ENCODE measurements at places on chromosomes 3 and 15. TPM values are rescaled to one million over a fixed set of nuclear protein-coding genes. Genes with fewer than 3 reads are reported as not detected.

ROPN1 gene
- not detected for total RNA-seq

DNA sequence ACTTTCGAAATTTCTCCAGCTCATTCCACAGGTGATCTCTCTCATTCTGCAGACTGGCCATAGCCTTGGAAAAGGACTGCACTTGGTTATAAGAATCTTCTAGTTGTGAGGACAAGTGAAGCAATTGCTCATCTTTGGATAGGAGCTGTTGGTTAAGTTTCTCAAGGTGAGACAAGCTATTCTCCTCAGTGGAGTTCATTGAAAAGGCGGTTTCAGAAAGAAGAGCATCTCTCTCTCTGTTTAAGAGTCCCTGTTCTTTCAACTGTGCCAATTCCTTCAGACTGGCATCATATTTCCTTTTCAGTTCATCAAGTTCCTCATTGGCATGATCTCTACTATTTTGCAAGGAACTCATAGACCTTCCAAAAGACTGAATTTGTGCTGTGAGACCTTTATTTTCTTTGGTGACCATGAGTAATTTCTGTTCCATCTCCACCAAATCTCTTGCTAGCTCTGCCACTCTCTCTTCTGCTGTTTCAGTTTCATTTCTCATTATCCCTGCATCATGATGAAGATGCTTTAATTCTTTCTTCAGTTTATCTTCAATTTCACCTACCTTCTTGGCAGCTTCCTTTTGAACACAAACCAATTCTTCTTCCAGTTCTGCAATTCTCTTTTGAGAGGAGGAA lies 30.2 kb upstream of the HCLS1 start:
- peaks cover 12% of the 10 kb centered on the region for H3K36me3 ChIP-seq
- H3K4me3 ChIP-seq, result no peak overlapping the region
- no peak for DNase-seq
- no peaks in the 10 kb centered on the region for H3K4me1 ChIP-seq
- no peaks in the 10 kb centered on the region for H3K27me3 ChIP-seq
- H3K27ac ChIP-seq, result no peak overlapping the region

DNA sequence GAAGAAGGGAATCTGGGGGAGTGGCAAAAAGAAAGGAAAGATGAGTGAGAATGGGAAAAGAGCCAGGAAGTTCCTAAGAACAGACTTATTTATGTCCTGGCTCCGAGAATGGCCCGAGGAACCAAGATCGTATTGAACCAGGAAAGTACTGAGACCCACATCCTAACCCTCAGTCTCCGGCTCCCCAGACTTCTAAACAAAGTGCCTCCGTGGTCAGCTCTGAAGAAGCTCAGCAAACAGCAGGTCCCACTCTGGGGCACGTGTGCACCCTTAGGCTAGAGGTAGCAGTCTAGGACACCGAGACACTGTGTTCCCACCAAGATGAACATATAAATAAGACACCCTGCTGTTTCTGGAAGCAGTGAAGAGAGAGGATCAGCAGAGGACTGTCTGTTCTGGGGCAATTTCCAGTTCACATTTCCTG lies 307.4 kb downstream of the NTRK3 start:
- H3K36me3 ChIP-seq, result no peaks in the 10 kb centered on the region
- no peak overlapping the region for H3K27ac ChIP-seq
- no peak for DNase-seq
- no peaks in the 10 kb centered on the region for H3K27me3 ChIP-seq
- H3K4me1 ChIP-seq, result no peaks in the 10 kb centered on the region
- H3K4me3 ChIP-seq, result no peak overlapping the region

DLL4 gene
- total RNA-seq, result 75.8 TPM

DNA sequence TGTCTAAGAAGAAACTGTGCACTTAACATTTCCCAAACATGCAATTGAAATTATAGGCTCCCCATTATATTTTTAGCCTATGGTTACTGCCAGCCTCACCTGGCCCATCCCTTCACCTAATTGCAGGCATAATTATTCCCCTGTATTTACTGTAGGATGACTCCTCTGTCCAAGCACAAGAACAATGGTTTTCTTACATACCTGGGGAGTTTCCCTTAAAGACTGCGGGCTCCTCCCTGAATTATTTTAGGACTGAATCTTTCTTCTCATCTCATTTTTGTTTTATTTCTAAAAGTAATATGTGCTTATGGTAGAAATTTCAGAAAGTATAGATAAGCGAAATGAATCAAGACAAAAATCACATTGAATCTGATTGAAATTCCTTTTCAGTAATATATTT lies 11.4 kb downstream of the TM4SF1 start:
- no peak overlapping the region for H3K4me3 ChIP-seq
- no peak overlapping the region for H3K27ac ChIP-seq
- no peak for DNase-seq
- peaks cover 41% of the 10 kb centered on the region for H3K4me1 ChIP-seq
- H3K36me3 ChIP-seq, result peaks cover 12% of the 10 kb centered on the region
- H3K27me3 ChIP-seq, result no peaks in the 10 kb centered on the region

GRCh38 chr15:93420050-93420452 lies 331.0 kb upstream of the RGMA start:
- H3K4me3 ChIP-seq, result no peak overlapping the region
- no peaks in the 10 kb centered on the region for H3K36me3 ChIP-seq

DNA sequence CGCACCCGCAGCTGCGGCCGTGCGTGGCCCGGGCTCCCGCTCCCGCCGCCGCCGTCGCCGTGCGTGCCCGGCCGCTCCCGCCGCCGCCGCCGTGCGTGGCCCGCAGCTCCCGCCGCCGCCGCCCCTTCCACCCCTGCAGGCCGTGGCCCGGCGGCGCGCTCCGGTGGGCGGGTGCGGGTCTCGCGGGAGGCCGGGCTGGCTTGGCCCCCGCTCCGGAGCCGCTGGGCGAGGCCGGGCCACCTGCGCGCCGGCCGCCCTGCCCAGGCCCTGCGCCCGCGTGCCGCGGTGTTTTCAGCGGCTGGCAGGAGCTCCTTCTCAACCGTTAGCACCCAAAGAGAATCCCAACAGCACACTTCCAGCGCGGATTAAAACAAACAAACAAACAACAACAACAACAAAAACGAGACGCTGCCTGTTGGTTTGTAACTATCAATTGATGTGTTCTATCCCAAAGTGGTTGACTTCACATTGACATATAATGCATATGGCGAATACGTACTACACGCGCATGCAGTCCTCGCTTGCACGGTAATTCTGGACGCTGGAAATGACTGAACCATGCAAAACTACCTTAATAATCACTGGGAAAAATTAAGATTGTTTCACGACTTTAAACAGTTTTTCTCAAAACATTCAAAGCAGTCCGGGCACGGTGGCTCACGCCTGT lies 113.7 kb upstream of the GOLGA8J start:
- no peaks in the 10 kb centered on the region for H3K36me3 ChIP-seq
- H3K4me1 ChIP-seq, result peaks cover 2% of the 10 kb centered on the region
- no peak overlapping the region for H3K4me3 ChIP-seq
- no peak for DNase-seq
- peaks cover 38% of the 10 kb centered on the region for H3K27me3 ChIP-seq

DNA sequence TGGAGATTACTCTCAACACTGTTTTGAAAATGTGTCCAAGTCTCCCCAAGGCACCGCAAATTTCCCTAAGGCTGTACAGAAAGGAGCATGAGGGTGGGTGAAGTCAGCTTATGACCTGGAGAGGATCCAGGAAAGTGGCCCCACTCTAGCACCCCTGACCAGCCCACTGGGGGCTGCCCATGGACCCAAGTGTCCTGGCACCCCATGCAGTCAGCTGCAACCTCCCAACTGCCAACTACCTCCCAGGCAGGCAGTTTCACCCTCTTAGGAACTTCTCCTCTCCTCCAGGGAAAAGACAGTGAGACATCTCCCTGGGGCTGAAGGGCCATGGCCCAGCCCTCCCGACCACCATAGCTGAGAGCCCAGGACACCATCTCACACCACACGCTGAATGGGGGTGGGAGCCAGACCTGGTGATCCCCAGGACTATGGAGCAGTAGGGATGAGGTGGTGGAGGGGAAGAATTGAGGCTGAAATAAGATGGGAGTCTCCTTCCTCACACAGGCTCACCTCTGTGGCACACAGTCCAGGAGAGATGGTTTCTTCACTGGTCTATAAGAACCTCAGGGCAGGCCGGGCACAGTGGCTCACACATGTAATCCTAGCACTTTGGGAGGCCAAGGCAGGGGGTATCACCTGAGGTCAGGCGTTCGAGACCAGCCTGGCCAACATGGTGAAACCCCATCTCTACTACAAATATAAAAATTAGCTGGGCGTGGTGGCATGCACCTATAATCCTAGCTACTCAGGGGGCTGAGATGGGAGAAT lies 104.4 kb downstream of the DAPK2 start:
- H3K36me3 ChIP-seq, result no peaks in the 10 kb centered on the region
- DNase-seq, result no peak
- no peaks in the 10 kb centered on the region for H3K27me3 ChIP-seq
- peaks cover 38% of the 10 kb centered on the region for H3K4me1 ChIP-seq
- no peak overlapping the region for H3K4me3 ChIP-seq

GRCh38 chr3:58898513-58898912 lies 151.3 kb downstream of the CFAP20DC start:
- no peak overlapping the region for H3K27ac ChIP-seq
- H3K27me3 ChIP-seq, result no peaks in the 10 kb centered on the region
- DNase-seq, result no peak
- no peak overlapping the region for H3K4me3 ChIP-seq
- no peaks in the 10 kb centered on the region for H3K36me3 ChIP-seq
- peaks cover 11% of the 10 kb centered on the region for H3K4me1 ChIP-seq

GOLGA8R gene
- 2.2 TPM for total RNA-seq

GRCh38 chr15:68062214-68062613 lies 8.1 kb downstream of the PIAS1 start:
- no peaks in the 10 kb centered on the region for H3K27me3 ChIP-seq
- no peaks in the 10 kb centered on the region for H3K36me3 ChIP-seq
- H3K4me3 ChIP-seq, result no peak overlapping the region
- DNase-seq, result no peak
- H3K4me1 ChIP-seq, result no peaks in the 10 kb centered on the region
- no peak overlapping the region for H3K27ac ChIP-seq

DNA sequence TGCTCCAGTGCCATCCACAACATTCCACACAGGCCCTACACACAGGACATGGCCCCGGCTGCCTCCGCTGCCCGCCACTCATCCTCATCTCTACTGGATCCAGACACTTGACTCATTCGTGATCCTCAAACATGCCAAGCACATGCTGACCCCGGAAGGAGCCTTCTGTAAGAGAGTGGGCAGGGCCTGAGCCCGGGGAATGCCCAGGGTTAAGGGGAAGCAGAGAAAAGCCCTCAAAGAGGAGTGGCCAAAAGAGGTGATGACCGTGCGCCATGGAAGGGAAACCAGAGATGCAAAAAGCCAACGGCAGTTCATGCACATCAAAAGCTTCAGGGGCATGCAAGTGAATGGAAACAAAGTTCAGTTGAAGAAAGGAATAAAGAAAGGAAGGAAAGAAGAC lies 46.1 kb downstream of the RFTN1 start:
- no peak overlapping the region for H3K4me3 ChIP-seq
- no peak overlapping the region for H3K27ac ChIP-seq
- no peak for DNase-seq
- no peaks in the 10 kb centered on the region for H3K36me3 ChIP-seq

DNA sequence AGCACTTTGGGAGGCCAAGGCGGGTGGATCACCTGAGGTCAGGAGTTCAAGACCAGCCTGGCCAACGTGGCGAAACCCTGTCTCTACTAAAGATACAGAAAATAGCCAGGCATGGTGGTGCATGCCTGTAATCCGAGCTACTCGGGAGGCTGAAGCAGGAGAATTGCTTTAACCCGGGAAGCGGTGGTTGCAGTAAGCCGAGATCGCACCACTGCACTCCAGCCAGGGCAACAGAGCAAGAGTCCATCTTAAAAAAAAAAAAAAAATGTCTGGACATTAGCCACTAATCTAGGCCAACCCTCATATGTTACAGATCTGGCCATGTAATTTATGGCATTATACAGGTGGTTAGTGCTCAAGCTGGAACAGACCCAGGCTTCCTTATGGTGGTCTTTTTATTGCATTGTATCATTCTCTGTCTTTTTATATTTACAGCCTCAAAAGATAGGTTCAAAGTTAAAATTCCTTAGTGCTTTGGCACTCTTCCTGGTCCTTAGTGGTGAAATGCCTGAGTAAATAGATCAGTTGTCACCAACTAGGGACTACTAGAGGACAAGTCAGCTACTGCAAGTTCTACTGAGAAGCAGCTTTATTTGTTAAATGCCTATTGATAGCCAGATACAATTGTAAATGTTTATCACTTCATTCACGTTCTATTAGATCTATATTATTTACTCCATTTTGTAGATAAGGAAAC lies 16.0 kb downstream of the STARD9 start:
- H3K27ac ChIP-seq, result no peak overlapping the region
- H3K27me3 ChIP-seq, result no peaks in the 10 kb centered on the region
- no peaks in the 10 kb centered on the region for H3K36me3 ChIP-seq
- peaks cover 2% of the 10 kb centered on the region for H3K4me1 ChIP-seq

DNA sequence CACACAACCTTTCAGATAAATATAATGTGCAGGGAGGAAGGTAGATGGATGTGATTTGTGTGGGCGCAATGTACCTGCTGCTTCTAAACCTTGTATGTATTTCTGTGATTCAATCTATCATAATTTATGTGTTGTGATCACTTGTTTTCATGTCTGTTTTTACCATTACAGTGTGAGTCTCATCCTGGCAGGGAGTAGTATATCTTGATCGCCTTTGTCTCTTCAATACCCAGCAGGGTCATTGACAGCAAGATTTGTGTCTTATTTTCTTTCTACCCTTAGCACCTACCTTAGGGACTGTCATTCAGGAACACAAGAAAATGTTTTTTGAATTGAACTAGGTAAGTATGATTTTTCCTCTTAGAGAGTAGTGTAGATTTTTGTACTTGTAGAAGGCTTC lies 83.7 kb upstream of the SELENOK start:
- no peaks in the 10 kb centered on the region for H3K36me3 ChIP-seq
- H3K4me1 ChIP-seq, result no peaks in the 10 kb centered on the region
- H3K27me3 ChIP-seq, result no peaks in the 10 kb centered on the region

EPHA3 gene
- not detected for total RNA-seq

STIMATE gene
- 18.2 TPM for total RNA-seq

GRCh38 chr3:156643729-156644389 lies 30.5 kb upstream of the TIPARP start:
- H3K36me3 ChIP-seq, result no peaks in the 10 kb centered on the region
- no peaks in the 10 kb centered on the region for H3K4me1 ChIP-seq
- peak; percentile 3 for DNase-seq
- no peak overlapping the region for H3K4me3 ChIP-seq

ITGA11 gene
- 0.18 TPM for total RNA-seq

DNA sequence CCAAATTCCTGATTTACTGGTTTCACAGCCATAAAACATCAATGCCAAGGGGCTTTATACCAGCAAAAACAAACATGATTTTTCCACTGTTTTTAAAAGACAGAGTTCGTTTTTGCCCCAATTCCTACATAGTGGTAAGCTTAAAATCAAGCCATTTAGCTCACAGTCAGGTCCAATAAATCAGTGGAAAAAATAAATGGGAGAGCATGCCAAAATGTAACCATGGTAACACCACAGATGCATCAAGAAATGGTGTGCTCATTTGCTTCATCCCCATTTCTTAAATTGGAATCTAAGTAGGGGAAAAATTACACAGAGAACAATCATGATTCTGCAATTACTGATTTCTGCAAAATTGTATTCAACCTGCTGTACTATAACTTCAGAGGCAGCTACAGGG lies 418.8 kb downstream of the MAGI1 start:
- H3K4me3 ChIP-seq, result no peak overlapping the region
- H3K27ac ChIP-seq, result peak overlapping the region; percentile 2
- DNase-seq, result no peak
- peaks cover 4% of the 10 kb centered on the region for H3K36me3 ChIP-seq

Data from endothelial cell of umbilical vein (primary cell).